ENCODE measurements at places on chromosomes 16 and 17. TPM values are rescaled to one million over a fixed set of nuclear protein-coding genes. Genes with fewer than 3 reads are reported as not detected.

GRCh38 chr17:3474212-3474611 lies 1.6 kb upstream of the ASPA start:
- H3K27me3 ChIP-seq, result no peaks in the 10 kb centered on the region
- peaks cover 28% of the 10 kb centered on the region for H3K4me1 ChIP-seq
- H3K27ac ChIP-seq, result peak overlapping the region; percentile 63
- H3K36me3 ChIP-seq, result no peaks in the 10 kb centered on the region
- H3K4me3 ChIP-seq, result no peak overlapping the region
- no peak for DNase-seq

DNA sequence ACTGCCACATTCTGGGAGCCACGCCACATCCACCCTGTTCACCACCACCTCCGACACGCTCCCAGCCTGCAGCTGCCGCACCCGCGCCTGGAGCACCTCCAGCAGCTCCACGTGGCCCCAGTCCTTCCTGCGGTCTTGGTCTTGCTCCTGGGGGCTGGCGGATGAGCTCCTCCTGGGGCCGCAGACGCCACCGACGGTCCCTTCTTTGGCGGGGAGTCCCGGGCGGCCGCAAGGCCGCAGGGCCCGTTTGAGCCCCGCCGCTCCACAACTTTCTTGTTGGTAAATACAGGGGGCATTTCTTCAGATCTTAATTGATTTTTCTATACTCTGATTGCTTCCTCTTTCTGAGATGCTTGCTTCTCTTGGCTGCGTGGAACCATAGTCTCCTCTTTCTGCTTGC lies 75.3 kb upstream of the MED13 start:
- no peaks in the 10 kb centered on the region for H3K36me3 ChIP-seq
- H3K27me3 ChIP-seq, result no peaks in the 10 kb centered on the region
- H3K27ac ChIP-seq, result no peak overlapping the region
- DNase-seq, result no peak
- H3K4me1 ChIP-seq, result peaks cover 8% of the 10 kb centered on the region
- H3K4me3 ChIP-seq, result no peak overlapping the region

GRCh38 chr17:78611607-78612006 lies 34.4 kb upstream of the DNAH17 start:
- no peak overlapping the region for H3K4me3 ChIP-seq
- H3K27me3 ChIP-seq, result no peaks in the 10 kb centered on the region
- H3K4me1 ChIP-seq, result no peaks in the 10 kb centered on the region
- no peaks in the 10 kb centered on the region for H3K36me3 ChIP-seq

DNA sequence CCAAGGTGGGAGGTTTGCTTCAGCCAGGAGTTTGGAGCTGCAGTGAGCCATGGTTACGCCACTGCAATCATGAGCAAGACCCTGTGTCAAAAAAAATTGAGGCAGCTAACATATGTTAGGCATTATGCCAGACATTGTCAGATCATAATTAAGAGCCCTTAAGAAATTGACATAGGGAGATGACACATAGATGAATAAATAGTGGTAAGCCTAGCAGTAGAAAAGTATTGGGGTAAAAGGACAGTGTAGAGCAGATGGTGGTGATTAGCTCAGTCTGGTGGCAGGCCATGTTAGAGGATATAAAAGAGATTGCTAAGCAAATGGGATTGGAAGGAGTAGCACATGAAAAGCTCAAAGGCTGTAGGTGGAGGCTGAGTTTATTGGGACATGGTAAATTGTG lies 22.6 kb downstream of the SRCAP start:
- no peak for DNase-seq
- no peaks in the 10 kb centered on the region for H3K4me1 ChIP-seq
- H3K4me3 ChIP-seq, result no peak overlapping the region
- peaks cover 3% of the 10 kb centered on the region for H3K36me3 ChIP-seq
- H3K27ac ChIP-seq, result no peak overlapping the region

DNA sequence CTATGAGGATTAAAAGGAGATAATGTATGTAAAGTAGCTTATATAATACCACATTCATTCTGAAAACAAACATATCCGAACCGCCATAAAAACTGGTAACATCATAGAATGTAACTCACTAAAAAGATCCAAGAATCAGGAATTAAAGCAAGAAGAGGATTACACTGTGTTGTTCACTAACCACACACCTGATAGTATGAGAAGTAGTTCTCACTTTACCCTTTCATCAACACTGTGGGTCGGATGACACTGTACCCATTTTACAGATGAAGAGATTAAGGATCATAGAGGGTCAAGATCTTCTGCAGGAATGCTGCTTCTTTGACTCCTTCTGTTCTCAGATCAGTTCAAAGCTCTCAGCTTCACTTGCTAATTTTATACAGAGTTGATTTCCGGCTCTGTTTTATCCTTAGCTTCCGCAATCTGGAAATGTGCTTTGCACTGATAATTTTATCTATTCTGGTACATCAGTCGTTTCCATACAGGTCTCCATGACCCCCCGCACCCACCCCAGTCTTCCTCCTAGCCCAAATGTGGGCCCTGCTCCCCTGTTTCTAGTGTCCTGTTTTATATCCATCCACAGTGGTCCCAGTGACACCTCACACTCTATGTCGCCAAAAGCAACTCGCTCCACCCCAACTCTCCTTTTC lies 288.6 kb upstream of the CCL2 start:
- H3K36me3 ChIP-seq, result no peaks in the 10 kb centered on the region
- no peak overlapping the region for H3K4me3 ChIP-seq
- H3K27ac ChIP-seq, result no peak overlapping the region

PIPOX gene
- total RNA-seq, result 1.7 TPM

NPTX1 gene
- total RNA-seq, result 0.49 TPM

Data from vagina (tissue), 2 donors.